PC-3 (cell line): ENCODE measurements at places on chromosomes 5 and 9. TPM values are rescaled to one million over a fixed set of nuclear protein-coding genes. Genes with fewer than 3 reads are reported as not detected.
A peak's percentile ranks its signal among the peaks of the same experiment; 100 is the strongest.

NHP2 gene
- 649 TPM in 2 replicates for total RNA-seq

TNFSF15 gene
- total RNA-seq, result 1.7 and 2.2 TPM in 2 replicates

IPPK gene
- 10.6 and 13.2 TPM in 2 replicates for total RNA-seq

ZNF366 gene
- total RNA-seq, result not detected in 2 replicates

PCDHA8 gene
- total RNA-seq, result 0.11 TPM in 1 of 2 replicates, not detected in the other

TGFBR1 gene
- 9.5 and 13.2 TPM in 2 replicates for total RNA-seq

- peak; percentile 54 for DNase-seq
Measured at GRCh38 chr5:37900692-37901091, 60.9 kb upstream of the GDNF start.

- DNase-seq, result peak; percentile 90
Measured at GRCh38 chr5:177494346-177495195, 2.8 kb downstream of the PDLIM7 start.

- no peak for DNase-seq
Measured at GRCh38 chr5:44402084-44402483, 12.9 kb upstream of the FGF10 start.

DNA sequence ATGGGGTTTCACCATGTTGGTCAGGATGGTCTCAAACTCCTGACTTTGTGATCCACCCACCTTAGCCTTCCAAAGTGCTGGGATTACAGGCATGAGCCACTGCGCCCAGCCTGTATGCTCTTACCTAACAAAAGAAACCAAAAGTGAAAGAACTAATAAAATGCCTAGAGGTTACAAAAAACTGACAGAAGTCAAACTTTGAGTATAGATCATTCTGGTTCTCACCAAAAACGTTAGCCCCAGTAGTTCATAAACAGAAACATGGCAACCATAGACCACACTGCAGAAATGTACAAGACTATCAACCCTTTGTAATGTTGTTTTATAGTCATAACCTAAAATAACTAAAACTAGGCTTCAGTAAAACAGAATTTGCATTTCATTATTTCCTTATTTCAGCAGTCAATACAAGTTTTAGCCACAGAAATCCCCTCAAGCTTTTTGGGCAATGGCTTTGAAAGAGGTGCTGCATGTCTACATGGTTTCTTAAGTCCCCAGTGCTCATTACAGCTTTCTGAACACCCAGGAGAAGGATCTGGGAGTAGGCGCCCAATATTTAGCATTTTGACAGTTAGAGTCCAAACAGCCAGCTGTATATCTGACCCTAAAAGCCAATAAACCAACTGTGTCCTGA is 72.5 kb downstream of the EPB41L4A start:
- no peak for DNase-seq

GRCh38 chr5:139904816-139905661 is 109.4 kb downstream of the PSD2 start:
- no peak for DNase-seq

- DNase-seq, result peak; percentile 54
Measured at GRCh38 chr5:172858511-172858989, 24.5 kb downstream of the ERGIC1 start.

GRCh38 chr9:3793971-3794383 is 268.2 kb upstream of the RFX3 start:
- DNase-seq, result peak; percentile 2

- no peak for DNase-seq
Measured at GRCh38 chr5:43233946-43234345, 41.9 kb downstream of the NIM1K start.

DNA sequence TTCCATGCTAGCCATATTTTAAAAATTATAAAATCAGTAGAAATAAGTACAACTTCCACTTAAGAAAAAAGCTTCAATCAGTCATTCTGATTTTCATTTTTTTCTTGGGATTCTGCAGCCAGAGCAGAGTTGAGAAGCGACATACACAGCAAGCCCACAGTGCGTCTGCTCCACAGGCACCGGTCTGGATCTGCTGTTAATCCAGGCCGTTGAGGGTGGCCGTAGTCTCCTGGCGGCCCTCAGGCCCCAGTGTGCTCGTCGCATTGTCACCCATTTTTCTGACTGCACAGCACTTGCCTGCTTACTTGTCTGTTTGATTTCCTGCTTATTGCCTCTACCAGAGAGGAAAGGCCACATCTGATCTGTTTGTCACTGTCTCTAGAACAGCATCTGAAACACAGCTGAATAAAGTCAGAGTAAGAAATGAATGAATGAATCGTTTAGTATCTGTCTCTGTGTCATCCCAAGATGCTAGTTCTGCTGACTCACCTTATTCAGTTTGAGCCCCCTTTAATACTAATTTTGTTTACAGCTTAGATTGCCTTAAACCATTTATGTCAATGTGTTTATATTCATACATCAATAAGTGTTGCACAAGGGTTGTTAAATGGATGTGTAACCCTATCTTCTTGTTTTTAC is 11.6 kb upstream of the ASPN start:
- no peak for DNase-seq

DNA sequence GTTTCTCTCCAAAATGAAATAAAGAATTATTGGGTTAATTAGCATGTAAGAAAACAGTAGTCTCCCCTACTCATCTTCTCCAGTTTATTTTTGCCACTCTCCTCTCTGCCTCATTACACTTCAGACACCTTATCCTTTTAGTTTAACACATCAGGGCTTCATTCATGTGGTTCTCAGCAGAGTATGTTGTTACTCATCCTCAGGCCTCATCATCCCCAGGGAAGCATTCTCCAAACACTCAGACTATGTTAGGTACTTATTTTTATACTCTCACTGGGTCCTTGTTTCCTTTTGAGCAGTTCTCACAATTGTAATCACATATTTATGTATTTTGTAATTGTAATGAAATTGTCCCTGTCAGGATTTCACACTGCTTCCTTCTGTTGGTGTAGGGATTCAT is 470.5 kb downstream of the PDE4D start:
- DNase-seq, result no peak

- peak; percentile 74 for DNase-seq
Measured at GRCh38 chr5:28734396-28734795, 1696.0 kb upstream of the CDH9 start.

DNA sequence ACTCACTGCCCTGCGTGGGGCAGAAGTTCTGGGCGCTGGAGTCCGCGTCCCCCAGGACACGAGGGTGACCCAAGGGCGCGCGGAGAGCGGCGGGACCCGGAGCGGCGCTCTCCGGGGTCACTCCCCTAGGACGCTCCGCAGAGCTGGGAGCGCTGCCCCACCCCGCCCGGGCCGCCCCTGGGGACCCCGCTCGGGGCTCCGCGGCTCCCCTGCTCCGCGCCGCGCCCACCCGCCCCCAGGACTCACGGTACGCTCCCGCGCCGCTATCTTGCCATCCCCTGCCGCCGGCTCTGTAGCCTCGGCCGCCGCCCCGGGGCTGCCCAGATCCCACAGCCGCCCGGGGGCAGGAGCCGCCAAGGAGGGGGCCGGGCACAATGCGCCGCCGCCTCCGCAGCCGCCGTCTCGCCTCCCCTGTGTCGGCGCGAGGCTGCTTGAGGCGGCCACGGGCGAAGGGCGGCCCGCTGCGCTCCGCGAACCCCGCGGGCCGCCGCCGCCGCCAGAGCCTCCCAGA is 303 bp downstream of the LIFR start:
- DNase-seq, result no peak

DNA sequence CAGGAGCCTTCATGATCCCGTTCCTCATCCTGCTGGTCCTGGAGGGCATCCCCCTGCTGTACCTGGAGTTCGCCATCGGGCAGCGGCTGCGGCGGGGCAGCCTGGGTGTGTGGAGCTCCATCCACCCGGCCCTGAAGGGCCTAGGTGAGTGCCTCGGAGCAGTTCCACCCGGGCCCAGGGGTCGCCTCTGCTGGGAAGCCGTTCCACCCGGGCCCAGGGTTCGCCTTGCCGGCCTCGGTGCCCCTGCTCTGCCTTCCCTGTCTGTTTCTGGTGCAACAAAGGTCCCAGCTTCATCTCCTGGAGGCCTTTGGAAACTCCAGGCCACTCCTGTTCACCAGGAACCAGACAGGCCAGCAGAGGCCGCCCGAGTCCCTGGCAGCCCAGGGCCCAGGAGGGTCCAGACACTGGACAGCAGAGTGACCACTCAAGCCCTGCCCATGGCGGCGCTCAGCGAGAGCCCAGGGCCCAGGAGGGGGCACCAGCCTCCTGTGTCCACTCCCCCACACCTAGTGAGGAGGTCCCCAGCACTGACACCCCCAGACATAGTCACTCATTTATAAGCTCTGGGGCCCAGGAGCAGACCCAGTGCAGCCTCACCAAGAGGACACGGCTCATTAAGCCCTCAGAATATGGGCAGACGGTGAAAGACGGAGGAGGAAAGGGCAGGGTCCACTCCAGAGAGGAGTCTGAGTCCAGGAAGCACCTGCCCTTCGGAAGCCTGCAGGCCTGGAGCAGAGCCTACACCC is 7.5 kb downstream of the SLC6A19 start:
- peak; percentile 25 for DNase-seq
